ENCODE measurements at places on chromosomes 2 and 18.

DNA sequence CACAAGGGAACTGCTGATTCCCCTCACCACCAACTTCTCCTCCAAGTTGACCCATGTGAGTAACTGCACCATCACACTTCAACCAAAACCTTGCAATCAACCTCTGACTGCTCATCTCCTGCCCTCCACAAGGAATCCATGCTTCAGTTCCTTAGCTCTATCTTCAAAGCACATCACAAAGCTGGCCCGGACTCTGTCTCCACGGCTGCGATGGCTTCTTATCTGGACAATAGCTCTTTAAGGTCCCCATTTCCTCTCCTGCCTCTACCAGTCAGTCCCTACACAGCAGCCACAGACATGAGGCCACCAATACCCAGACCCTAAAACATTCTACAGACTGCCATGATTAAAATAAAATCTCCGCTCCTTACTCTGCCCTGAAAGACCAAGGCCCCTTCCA lies 25.7 kb downstream of the MBOAT2 start:
- no peak for DNase-seq

DNA sequence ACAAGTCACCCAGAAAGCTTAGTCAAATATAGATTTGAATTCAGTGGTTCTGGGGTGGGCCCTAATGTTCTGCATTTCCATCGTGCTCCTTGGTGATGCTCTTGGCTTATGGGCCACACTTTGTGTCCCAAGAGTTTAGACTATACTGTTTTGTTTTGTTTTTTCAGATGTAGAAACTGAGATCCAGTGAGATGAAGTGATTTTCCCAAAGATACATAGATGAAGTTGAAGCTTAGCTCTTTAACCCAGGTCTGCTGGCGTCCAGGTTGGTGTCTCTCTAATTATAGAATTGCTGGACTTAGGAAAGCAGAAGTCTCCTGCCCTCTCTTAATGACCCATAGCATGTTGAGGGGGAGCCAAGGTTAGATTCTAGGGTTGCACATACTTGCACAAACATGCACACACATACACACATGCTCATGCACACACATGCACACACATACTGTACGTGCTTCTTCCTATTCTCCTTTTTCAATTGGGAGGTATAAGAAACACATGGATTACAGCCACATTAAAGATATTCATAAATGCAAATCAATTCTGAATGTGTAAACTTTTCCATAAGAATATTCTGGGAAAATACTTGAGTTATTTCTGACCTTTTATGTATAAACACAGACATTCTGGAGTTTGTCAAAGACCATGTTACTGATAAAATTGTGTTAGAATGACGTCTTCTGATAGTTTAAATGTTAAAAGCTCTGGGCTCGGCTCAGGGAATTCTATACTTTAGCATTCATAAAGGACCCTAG lies 41.3 kb upstream of the IL1R1 start:
- DNase-seq = no peak

DNA sequence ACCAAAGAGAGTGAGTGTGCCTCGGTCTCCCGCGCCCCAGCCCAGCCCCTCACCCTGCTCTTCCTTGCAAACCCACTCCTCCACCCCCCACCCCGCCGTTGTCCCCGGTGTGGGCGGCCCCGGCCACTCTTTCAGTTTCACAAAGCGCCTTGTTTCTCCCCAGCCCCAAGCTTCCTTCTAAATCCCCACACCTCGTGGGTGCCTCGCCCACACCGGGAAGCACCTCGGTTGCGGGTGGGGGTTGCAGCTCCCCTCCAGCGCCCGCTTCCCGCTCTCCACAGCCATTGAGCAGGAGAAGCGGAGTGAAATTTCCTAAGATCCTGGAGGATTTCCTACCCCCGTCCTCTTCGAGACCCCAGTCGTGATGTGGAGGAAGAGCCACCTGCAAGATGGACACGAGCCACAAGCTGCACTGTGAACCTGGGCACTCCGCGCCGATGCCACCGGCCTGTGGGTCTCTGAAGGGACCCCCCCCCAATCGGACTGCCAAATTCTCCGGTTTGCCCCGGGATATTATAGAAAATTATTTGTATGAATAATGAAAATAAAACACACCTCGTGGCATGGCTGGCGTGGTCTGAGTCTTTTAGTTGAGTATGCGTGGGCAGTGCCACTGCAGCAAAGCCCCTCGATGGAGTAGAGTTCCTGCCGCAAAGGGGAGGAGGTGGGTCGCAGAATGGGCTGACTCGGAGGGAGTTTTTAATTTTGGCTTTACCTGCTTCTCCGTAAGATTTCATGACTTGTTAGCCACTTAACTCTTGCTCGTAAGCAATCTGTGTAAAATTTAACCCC lies 848 bp downstream of the TMSB10 start:
- peak; percentile 66 for DNase-seq

GRCh38 chr2:32136097-32136496 lies 29.6 kb upstream of the SLC30A6 start:
- no peak for DNase-seq

GRCh38 chr2:206611736-206612135 lies 30.6 kb upstream of the FAM237A start:
- DNase-seq = no peak

- no peak for DNase-seq
Measured at GRCh38 chr2:235501673-235502031, 7.8 kb downstream of the AGAP1 start.

DNA sequence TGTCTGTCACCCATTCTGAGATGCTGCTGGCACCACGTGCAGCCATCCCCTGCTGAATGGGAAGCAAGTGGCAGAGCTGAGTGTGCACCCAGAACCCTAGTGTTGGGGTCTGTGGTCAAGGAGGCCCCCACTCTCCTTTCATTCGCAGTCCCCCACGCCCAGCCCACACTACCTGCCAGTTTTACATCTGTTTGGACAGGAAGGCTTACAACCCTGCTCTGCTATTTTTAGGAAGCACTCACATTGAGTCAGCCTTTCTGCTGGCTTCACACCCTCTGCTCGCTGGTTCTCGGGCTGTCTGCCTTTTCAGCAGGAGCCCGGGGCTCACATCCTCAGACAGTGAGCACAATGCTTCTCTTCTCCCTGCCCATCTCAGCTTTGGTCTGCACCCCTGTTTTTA lies 10.7 kb upstream of the ADCY3 start:
- DNase-seq = peak; percentile 74

DNA sequence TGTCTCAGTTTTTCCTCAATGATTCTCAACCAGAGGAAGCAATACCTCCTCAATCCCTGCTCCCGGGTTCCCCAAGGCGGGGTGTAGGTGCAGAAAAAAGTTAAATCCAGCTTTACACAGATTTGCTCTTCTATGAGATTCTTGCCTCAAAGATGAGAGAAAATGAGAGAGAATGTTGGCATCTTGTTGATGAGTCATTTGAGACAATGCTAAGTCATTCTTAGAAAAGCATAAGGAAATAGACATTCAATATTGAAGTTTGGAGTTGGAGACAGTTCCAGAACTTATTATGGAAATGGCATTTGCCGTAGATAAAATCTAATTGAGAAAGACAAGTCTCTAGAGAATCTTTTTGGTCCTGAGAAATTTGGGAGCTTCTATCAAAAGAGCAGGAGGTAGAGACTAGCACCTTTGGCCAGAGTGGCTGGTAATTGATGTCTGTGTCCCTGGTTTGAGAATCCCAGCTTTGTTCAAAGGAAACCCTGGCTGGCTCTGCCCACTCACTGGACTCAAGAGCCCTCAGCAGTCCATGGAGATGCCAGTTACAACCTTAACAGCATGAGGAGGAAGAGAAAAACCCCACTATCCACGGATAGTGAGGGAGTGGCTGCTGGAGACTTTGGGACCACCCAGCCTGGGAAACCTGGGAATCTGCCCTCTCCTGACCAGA lies 181.2 kb downstream of the FAM124B start:
- no peak for DNase-seq

DNA sequence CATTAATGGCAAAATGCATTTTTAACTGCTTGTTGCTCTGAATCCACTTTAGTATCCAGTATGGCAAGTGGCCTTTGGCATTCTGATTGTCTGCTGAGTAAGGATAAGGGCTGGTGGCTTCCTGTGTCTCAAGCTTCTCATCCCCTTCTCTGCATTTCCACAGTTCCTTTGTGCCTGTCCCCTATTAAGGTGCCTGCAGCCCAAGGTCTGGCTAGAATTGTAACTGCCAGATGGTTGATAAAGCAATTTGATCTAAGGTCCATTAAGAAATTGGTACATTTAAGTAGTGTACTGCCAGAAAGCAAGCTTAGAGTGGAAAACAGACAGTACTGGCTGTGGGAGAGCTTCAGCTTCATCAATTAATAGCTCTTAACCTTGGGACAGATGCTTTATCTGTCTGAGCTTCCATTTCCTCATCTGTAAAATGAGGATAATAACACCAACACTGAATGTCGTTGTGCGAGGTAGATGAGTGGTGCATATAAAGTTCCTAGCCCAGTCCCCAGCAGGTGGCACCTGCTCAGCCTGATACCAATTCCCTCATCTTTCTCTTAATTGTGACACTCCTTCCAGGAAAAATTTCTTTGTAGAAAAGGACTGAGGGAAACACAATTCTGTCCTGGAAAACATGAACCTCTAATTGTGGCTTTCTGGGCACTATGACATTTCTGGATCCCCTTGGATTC lies 570.6 kb upstream of the GCFC2 start:
- no peak for DNase-seq

DNA sequence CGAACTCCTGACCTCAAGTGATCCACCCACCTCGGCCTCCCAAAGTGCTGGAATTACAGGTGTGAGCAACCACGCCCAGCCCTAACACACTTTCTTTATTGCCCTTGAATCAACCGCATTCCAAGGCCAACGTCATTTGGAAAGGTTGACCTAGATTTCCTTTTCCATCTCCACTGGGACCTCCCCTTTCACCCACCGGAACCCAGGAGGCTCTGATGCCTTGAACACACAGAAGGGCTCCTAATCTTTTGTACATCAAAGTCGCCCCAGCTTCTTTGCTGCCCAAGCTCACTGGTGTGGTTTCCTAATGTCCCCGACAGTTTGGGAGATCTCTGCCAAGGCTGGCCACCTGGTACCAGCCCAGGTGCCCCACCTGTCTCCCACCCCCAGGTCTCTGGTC lies 46.2 kb upstream of the CAB39 start:
- no peak for DNase-seq

DNA sequence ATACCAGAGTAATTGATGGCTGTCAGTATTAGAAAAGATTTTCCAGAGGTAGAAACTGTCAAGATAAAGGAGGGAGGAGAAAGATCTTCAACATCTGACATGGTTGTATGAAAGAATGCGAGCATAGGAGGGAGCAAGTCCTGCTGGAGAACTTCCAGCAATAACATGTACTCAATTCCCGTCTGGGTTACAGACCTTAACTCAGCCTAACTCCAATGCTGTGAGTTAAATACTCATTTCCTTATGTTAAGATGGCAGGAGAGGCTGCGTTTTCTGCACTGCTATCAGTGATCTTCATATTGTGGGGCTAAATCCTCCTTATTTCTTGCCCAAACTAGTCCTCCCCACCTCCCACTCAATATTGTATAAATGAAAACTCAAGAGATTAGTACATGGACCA lies 6.7 kb upstream of the CERS6 start:
- DNase-seq = no peak

GRCh38 chr2:230871361-230872150 lies 6.8 kb downstream of the ITM2C start:
- DNase-seq = no peak

DNA sequence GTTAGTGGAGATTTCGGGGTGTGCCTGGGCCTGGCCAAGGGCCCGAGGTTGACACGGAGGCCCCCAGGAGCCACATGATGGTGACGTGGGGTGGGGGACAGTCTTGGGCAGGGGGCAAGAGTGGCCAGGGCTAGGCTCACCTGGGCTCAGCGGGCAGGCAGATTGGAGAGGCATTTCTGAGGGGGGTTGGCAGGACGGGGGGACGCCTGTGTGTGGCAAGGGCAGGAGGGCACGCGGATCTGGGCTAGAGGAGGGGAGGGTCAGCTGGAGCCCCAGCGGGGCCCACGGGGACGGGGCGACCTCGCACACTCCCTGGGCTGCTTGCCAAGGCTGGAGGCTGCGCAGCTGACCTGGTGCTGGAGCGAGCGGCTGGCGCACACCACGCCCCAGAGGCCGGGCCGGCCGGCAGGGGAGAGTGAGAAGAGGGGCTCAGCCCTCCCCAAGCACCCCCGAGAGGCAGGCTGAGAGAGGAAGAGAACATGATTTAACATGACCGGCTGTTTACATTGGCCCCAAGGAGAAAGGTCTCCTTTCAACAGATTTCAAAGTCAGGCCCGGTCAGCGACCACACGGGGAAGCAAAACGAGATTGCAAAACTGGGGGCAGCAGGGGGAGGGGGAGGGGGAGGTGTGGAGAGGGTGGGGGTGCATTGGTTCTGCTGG lies 38.0 kb upstream of the SNED1 start:
- DNase-seq = no peak

DNA sequence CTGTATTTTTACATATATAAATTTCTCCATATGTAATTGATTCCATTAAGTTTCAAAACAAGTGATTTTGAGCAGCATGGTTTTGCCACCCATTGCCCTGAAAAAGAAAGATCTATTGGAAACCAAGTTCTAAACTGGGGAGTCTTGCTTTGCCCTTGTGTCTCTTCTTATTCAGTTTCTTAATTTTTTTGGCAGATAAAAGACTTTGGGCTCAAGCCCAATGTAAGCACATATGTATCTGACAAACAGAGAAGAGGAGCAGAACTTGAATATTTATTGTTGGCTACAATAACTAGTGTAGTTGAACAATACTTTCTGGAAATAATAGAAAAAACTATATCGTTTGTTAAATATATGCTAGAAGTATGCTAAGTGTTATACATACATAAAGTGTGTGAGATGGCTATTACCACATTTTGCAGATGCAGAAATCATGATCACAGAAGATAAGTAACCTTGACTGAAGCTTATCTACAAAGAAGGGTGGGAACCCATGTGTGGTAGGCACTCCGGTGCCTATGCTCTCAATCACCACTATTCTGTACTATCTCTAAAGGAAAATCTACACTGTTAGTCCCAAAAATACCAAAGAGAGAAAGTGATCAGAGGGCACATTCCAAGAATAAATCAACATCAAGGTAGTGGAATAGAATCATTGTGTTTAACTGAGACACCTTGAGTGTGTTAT lies 109.1 kb downstream of the PLA2R1 start:
- DNase-seq = no peak

DNA sequence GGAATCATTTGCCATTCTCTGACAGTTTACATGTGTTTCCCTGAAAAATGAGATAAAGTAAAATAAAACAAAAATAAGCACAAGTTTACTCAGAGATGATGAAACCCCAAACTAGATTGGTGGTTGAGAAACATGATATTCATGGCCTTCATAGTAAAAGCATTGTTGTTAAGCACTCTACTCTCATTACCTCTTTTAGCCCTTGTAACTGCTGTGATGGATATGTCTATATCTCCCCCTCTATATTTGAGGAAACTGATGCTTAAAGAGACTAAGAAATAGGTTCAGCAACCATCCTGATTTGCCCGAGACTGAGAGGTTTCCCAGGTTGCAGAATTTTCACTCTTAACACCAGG lies 33.9 kb upstream of the GALNT3 start:
- no peak for DNase-seq

- no peak for DNase-seq
Measured at GRCh38 chr2:231597627-231598026, 5.0 kb downstream of the TEX44 start.

DNA sequence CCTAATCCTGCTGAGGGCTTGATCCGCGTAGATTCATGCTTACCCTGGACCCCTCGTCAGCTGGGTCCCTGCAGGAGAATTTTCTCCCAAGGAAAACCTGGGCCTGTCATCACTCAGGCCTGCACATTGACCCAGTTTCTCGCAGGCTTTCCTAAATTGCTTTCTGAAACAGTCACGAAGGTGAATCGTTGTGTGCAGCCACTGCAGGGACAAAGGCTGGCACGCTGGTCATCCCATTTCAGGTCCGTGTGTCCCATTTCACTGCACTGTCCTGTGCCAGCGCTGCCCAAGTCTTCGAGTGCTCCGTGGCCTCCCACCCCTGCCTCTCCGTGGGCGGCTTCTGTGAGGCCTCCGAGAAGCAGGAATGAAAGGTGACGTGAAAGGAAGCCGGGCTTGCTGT lies 62.8 kb upstream of the YWHAQ start:
- DNase-seq = no peak

Data from Karpas-422 (cell line).